Bronchus fibroblast of lung (primary cell): ENCODE measurements at places on chromosomes 2 and 18. TPM values are rescaled to one million over a fixed set of nuclear protein-coding genes. Genes with fewer than 3 reads are reported as not detected.

Gene KCNE4
- 1.9 and 2.0 TPM in 2 replicates for total RNA-seq

Gene SCYGR4
- total RNA-seq, result not detected in 2 replicates

Gene IL1A
- under 0.01 TPM in 1 of 2 replicates, not detected in the other for total RNA-seq

Gene CCDC74A
- 14.6 and 15.5 TPM in 2 replicates for total RNA-seq

Gene LIMS4
- not detected in 2 replicates for total RNA-seq

Gene SCG2
- total RNA-seq, result 3.0 and 4.0 TPM in 2 replicates

Gene LYPD1
- total RNA-seq, result 0.34 and 1.2 TPM in 2 replicates

Gene GATA6
- total RNA-seq, result 9.8 and 10.9 TPM in 2 replicates

Gene UGT1A4
- total RNA-seq, result not detected in 2 replicates

Gene SLC25A12
- total RNA-seq, result 12.8 and 12.9 TPM in 2 replicates

Gene ERICH2
- total RNA-seq, result not detected in 2 replicates

Gene STEAP3
- total RNA-seq, result 30.8 and 31.2 TPM in 2 replicates

Gene TACR1
- total RNA-seq, result not detected in 2 replicates

Gene SH2D6
- 0.34 and 0.59 TPM in 2 replicates for total RNA-seq

Gene CABYR
- total RNA-seq, result 6.7 and 7.6 TPM in 2 replicates

Gene TDRD15
- total RNA-seq, result not detected in 2 replicates

Gene CAPN13
- not detected in 2 replicates for total RNA-seq

Gene CROCC2
- not detected in 2 replicates for total RNA-seq

Gene KDSR
- total RNA-seq, result 27.2 and 29.1 TPM in 2 replicates

Gene MC2R
- total RNA-seq, result not detected in 2 replicates

Gene CD8B2
- total RNA-seq, result not detected in 2 replicates
